Activated T-cell treated with anti-CD3 and anti-CD28 coated beads, Interleukin-2, amount 50 U/mL, for 1 hour (primary cell): ENCODE measurements at places on chromosomes 6 and 20.

DNA sequence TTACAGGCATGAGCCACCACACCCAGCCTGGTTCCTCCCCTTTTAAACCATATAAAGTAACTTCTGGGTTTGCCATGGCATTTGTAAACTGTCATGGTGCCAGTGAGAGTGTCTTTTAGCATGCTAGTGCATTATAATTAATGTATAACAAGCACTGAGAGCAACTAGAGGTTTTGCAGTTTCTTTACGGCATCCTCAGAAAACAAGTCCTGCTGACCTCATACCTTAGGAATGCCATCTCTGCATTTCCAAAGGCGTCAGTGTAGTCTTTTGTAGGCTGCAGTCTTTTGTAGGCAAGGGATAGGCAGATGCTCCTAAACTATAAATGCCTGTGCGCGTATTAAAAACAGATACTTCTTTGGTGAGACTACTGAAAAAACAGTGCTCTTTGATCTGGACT is 75.0 kb upstream of the EZR start:
- no peak for DNase-seq

DNA sequence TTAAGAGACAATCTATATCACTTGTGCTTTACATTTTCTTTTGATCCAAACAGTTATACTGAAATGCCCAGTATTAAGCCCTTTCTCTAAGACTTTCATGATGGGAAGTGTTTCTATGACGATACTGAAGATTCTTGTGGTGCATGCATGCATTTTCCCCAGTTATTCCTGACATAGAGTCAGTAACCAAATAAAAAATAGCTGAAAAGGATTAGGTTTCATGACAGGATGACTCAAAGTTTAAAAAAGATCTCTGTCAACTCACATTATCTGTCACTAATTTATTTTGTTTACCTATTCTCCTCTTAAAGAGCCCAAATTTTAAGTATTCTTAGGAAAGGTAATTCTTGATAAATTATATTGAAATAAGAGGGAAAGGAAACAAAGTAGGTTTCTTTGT is 98.4 kb downstream of the SESN1 start:
- DNase-seq, result no peak

- no peak for DNase-seq
Measured at GRCh38 chr6:33187809-33188208, 4.5 kb downstream of the COL11A2 start.

- peak; percentile 87 for DNase-seq
Measured at GRCh38 chr6:30396833-30397479, 52.0 kb downstream of the RPP21 start.

GRCh38 chr6:42123379-42124103 is 18.9 kb downstream of the C6orf132 start:
- DNase-seq, result no peak

DNA sequence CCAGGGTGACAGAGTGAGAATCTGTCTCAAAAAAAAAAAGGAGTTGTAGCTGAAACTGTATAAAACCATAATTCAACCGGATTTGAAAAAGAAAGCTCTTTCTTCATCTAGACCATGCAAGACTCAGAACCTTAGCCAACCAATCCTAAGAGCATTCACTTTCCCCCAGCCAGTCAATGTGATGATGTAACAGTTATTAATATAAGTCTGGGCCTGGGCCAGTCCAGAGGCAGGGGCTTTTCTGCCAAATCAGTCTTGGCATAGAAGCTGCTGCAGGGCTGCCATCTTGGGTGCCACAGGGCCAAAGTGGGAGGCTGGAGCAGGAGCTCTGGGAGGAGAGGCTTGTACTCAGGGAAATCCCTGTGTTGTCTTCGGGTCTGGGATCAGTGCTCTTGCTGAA is 288.4 kb downstream of the CLIC5 start:
- DNase-seq, result no peak

DNA sequence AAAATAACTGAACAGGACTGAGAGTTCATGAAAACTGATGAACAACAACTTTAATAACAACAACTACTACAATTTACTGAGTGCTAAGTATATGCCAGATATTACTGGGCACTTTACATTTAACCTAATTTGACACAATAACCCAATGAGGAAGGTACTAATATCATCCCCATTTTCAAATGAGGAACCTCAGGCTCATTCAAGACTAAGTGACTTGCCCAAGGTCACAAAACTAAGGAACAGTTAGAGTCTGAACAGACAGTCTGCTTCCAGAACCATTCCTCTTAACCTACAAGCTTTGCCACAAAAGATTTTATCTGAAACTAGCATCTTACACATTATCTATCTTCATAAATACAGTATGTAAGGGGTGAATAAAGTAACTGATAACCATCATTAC is 10.6 kb upstream of the NDRG3 start:
- DNase-seq, result no peak

DNA sequence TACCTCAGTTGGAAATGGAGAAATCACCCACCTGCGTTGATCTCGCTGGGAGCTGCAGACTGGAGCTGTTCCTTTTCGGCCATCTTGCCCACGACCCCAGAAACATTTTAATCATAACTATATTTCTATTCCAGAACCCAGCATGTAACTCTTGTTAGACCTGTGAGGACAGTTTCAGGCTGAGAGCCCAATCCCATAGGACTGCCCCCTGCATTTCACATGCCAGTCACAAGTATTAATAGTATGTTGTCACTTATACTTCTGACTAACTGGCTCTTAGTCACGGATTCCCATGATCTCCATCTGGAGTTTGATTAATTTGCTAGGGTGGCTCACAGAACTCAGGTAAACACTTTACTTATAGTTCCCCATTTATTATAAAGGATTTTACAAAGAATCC is 96.0 kb upstream of the PRND start:
- DNase-seq, result no peak

DNA sequence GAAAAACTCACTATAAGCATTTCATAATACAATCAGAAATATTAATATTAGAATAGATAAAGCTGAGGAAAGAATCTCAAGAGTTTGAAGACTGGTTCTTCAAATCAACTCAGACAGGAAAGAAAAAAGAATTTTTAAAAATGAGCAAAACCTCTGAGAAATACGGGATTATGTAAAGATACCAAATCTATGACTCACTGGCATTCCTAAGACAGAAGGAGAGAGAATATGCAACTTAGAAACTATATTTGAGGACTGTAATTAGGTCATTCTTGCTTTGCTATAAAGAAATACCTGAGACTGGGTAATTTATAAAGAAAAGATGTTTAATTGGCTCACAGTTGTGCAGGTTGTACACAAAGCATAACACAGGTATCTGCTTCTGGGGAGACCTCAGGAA is 665.1 kb downstream of the RNF144B start:
- no peak for DNase-seq

DNA sequence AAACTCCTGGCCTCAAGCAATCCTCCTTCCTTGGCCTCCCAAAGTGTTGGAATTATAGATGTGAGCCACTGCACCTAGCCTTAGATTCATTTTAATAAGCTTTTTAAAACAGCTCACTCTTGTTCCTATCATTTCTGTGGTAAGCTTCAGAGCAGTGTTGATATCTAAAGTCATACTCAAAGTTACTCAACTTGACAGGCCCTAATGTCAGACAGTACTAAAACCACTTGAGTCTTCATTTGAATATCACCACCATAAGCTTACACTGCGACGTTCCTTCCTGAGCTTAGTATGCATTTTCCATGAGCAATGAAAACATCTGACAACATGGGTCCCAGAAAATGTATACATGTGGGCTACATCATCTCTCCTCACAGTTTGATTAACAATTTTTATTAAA is 6.0 kb downstream of the FUCA2 start:
- DNase-seq, result no peak

DNA sequence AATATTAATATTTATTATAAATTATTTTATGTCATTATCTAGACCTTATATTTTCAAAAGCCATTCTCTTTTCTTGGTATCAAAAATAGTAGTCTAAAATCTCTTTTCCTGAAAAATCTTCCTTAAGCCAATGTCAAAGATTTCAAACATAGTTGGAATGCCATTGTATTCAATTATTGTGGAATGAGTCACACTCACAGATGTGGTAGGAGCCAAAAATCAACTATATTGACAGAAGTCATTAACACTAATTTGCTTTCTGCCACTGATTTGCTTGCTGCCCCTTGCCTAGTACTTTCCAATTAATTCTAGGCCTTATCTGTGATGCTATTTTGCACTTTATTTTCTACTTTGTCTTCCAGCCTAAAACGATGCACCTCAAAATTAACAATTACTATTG is 1326.3 kb upstream of the GJE1 start:
- DNase-seq, result no peak

DNA sequence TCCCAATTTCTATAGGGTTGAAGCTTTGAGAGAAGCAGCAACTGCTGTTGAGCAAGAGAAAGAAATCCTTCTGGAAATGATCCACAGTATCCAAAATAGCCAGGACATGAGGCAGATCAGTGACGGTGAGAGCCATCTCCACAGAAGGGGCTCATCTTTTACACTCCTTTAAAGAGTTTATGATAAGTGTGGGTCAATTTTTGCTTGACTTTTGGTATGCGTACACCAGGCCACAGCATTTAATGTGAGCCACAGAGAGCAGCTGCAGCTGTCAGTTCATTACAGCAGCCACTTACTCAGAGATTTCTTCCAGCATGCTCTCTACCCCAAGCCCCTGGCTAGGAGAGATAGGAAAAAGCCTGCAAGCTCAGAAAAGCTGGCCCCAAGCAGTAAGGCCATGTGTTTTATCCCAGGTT is 9.9 kb downstream of the BAG2 start:
- no peak for DNase-seq

GRCh38 chr20:47487175-47487917 is 14.3 kb upstream of the NCOA3 start:
- DNase-seq, result peak; percentile 42

DNA sequence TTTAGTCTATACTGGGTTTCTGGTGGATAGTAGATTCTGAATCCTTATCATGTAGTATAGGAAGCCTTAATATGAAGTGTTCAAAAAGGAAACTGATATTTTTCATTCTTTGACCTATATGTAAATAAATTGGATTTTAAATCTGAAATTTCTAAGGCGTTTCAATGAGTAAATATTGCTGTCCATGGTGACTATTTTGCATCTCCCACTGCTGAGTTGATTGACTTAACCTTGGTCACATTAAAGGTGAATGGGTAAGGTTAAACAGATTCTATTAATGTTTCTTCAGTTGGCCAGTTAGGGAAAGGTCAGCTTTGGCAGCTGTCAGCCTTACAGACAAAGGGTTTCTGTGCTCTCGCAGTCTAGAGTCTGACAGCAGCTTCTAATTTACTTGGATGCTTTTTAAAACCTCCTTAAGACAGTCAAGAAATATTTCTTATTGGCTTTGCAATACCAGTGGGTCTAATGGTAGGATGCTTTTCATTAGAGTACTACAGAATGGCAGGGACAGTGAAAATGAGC is 24.8 kb downstream of the PRIM2 start:
- no peak for DNase-seq

DNA sequence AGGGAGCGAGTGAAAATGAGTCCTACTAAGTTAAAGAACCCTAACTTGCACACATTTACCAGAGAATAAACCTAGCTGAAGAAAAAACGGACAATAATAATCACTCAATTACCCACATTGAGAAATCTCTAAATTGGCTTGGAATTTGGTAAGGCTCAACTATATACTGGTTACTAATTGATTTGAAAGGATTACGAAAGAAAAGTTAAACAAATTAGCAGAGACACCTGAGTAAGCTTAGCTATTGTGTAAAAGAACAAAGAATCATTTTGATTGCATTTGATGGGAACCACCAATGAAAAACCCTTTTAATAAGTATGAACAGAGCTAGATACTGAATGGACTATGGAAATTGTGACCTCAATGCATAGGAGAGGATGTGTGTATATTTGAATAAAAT is 118.6 kb upstream of the ADGRF1 start:
- DNase-seq, result no peak

- DNase-seq, result no peak
Measured at GRCh38 chr20:31681128-31681727, 41.4 kb downstream of the BCL2L1 start.

DNA sequence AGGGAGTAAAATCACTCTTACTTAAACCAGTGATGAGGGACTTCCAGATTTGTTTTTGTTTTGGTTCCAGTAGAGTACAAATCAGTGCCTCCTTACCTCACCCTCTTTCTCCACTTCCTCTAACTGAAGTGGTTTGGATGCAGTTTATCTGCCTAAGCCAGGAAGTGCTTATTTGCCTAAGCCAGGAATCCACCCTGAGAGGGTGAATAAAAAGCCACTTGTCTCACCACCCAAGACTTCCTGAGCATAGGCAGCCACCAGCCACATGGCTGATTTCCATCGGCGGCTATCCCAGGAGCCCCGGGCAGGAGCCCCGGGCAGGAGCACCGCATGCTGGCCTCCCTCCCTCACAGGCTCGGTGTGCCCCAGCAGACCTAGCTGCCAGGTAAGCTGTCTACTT is 12.0 kb downstream of the LRP11 start:
- DNase-seq, result no peak

DNA sequence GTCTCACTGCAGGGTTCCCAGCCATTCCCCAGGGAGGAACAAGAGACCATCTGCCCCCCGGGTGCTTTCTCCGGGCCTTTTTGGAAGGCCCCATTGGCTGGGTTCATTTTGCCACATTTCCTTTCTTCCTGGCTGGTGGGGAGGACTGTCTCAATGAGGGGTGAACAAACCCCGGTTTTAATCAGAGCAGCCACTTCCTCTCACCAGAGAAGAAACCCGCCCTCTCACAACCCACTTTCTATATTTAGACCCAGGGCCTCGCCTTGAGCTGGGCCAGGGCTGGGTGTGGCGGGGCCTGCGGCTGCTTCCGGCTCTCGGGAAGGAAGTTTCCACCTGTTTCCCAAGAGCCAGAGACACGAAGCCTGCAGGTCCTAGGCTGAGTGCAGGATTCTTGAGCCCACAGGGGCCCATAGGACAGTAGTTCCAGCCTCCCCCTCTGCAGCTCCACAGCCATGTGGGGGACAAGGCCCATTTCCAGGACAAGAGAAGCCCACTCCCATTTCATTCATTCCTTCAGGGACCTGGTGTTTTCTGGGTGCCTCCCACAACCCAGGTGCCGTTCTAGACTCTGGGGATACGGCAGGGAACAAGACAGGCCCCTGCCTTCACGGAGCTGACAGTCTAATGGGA is 41.8 kb downstream of the RBM38 start:
- peak; percentile 61 for DNase-seq
